NCI-H524 (cell line): ENCODE measurements at places on chromosomes 7 and 10.

- DNase-seq = no peak
These were observed 719.0 kb downstream of the GRM8 start for GRCh38 chr7:126533715-126534114.

GRCh38 chr7:159213253-159213652 is 68.6 kb upstream of the VIPR2 start:
- no peak for DNase-seq

DNA sequence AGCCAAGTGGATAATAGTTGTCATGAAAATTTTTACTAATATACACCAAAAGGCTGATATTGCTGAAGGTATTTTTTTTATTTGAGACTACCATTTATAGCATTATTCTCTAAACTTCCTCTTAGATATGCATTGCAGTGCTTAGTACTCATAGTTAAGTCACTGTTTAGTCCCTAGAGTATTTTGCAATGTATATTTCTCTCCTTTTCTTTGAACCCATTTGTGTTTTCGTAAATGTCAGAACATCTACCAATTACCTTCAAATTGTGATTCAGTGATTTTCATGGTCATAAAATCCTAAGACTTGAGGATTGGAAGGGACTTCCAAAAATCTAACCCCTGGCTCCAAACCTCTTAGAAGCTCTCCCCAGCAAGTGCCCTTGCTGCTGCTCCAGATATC is 21.5 kb upstream of the CYP26C1 start:
- DNase-seq = no peak

- DNase-seq = no peak
These were observed 52.9 kb downstream of the NRAP start for GRCh38 chr10:113610631-113611601.

GRCh38 chr7:48090095-48090805 is 1.2 kb downstream of the UPP1 start:
- no peak for DNase-seq
